Activated gamma-delta T cell treated with Interleukin-2 at 50 U/mL for 16 hours (primary cell): ENCODE measurements at places on chromosomes 7 and 10.

- no peak for DNase-seq
These were observed 821.0 kb upstream of the CELF2 start for GRCh38 chr10:10196701-10197100.

DNA sequence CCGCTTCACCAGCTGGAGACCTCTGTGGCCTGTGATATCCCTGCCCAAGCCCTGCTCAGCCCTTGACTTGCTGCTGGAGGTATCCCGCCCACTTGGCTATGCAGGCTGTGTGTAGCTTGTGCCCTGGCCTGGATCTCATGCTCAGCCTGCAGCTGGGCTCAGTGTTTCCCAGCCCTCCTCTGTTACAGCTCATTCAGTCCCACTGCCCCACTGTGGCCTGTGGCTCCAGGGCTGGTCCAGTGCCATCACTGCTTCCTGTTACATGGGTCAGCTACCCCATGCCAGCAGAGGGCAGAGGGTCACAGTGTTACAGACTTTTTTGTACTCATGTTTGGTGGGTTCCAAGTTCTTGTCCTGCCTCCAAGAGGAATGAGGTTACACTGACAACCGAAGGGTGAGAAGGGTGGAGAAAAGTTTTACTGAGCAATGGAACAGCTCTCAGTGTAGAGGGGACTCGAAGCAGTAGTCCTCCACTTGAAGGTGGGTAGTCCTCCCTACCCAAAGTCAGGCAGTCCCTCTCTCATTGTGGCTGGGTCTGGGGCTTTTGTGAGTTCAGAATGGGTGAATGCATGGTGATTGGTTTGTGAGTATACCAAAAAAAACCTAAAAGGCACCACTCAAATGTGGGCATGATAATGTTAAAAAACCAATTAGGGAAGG is 100.4 kb downstream of the ANKRD7 start:
- DNase-seq, result no peak

- DNase-seq, result no peak
These were observed 429.0 kb upstream of the LRGUK start for GRCh38 chr7:133698127-133698526.

- DNase-seq, result no peak
These were observed 969.5 kb upstream of the ZNF722 start for GRCh38 chr7:63029207-63029522.

- DNase-seq, result no peak
These were observed 17.1 kb upstream of the STK17A start for GRCh38 chr7:43565786-43566185.

GRCh38 chr10:87706731-87707130 is 47.1 kb downstream of the PAPSS2 start:
- DNase-seq, result no peak

DNA sequence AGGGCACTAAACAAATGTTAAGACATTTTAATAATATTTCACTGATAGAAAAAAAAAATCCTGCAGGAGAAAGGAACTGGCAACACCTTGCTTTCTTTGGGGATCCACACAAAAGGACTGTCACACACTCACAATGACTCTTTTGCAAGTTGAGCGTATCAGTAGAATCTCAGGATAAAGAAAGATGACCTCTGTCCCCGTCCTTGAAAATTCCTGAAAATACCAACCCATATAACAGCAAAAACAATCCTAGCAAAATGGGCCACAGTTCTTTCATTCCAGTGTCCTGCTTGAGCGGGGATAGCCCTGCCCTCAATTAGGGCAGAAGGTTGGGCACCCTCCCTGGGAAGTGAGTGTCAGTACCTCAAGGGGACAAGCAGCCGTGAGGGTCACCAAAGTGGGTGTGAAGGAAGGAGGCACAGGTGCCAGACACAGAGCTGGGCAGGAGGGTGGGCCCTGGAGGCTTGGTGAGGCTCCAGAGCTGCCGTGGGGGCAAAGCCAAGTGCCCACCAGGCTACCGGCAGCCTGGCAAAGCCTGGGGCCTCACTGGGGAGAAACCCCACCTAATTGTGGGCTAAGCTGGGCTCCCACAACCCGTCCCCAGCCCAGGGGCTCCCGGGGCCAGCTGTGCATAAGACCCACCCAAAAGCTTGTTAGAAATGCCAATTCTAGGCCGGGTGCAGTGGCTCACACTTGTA is 2.8 kb downstream of the WDR86 start:
- no peak for DNase-seq
